IPS-NIHi11 (cell line): ENCODE measurements at places on chromosomes 1 and 21.

- peak; percentile 64 for DNase-seq
These were observed 32.2 kb downstream of the POFUT2 start for GRCh38 chr21:45255381-45256020.

- DNase-seq, result no peak
These were observed 334.4 kb upstream of the DEPDC1 start for GRCh38 chr1:68831281-68831680.

DNA sequence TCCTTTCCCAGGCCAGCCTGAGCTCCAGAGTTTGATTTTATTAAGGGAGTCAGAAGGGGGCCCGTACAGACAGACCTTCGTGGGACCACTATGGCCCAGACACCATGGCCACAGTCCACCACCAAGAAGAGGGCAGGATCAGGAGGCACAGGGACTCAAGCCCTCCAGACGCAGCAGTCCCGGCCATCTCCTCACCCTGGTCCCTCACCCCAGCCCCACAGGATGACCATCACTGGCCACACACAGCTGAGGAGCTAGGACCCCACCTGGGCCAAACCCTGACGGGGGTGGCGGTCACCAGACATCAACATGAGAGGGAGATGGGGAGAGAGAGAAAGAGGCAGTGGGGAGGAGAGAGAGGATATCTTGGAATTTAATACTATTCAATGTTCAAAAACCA is 29.2 kb upstream of the AGPAT3 start:
- DNase-seq, result no peak

DNA sequence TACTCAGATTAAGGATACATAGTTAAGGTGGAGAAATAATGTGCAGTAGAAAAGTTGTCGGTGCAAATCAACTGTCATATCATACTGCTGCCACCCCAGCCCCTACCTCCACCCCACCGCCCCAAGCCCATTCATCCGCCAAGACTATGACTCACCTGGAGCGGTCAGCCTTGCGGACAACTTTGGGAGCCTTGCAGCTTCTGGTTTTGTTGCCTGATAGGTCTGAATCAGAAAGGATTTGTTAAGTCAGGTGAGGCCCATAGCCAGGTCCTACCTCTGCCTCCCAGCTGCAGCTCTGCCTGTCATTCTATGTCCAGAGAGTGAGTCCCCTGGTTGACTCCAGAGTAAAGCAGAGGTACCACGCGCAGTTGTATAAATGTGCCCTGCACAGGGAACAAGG is 12.6 kb downstream of the C1orf162 start:
- DNase-seq, result no peak

- no peak for DNase-seq
These were observed 389.6 kb upstream of the C1orf87 start for GRCh38 chr1:60463146-60463545.

DNA sequence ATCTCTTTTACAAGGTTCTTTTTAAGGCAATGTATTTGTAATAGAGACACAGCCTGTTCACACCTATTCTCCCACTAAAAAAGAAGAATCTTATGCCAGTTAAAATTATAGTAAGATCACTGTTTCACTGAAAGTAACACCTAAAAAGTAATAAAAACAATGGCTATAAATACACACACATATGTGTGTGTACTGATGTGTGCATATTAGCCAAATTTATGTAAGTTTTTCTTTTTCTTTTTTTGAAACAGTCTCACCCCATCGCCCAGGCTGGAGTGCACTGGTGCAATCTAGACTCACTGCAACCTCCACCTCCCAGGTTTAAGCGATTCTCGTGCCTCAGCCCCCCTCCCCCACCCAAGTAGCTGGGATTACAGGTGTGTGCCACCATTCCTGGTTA is 56.8 kb upstream of the SLC30A10 start:
- DNase-seq, result no peak

DNA sequence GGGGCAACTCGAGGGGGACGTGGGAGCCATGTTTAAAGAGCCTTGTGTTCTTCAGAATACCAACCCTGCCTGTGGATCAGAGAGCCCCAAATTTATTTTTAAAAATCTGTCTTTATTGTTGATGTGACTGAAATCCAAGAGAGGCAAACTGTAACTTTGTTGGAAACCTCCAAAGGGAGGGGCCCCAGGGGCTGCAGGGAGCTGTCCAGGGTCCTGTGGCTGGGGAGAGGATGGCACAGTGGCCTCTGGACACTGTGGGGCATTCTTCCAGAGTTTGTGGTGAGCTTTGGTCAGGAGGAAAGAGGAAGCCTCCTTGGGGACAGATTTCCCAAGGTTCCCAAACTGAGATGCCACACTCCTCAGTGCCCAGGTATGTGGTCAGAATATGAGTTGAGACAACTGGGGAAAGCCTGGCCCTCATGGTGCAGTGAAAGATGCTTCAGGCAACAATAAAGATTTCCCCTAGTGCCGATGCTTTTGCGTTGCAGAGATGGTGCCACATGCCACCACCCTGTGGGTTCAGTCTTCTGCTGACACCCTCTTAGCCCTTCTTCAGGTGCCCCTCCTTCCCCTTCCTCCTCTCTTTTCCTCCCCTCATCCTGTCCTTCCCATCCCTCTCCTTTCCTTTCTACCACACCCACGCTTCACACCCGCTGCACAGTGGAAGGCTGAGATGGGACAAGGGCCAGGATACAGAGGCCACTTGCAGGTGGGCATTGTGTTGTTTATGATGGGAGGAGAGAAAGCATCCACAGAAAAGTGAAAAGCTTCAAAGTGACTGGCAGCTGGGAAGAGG is 122.1 kb downstream of the UCK2 start:
- DNase-seq, result peak; percentile 79

GRCh38 chr1:32900371-32900955 is 726 bp downstream of the TMEM54 start:
- DNase-seq, result peak; percentile 32

- no peak for DNase-seq
These were observed 18.5 kb upstream of the LYPLAL1 start for GRCh38 chr1:219155135-219155534.
